Activated T-cell treated with anti-CD3 and anti-CD28 coated beads for 4 hours (primary cell): ENCODE measurements at places on chromosomes 4 and X.

- no peak for DNase-seq
Measured at GRCh38 chrX:67207912-67208311, 335.9 kb upstream of the AR start.

GRCh38 chrX:55524487-55524886 is 34.8 kb upstream of the USP51 start:
- DNase-seq: no peak

DNA sequence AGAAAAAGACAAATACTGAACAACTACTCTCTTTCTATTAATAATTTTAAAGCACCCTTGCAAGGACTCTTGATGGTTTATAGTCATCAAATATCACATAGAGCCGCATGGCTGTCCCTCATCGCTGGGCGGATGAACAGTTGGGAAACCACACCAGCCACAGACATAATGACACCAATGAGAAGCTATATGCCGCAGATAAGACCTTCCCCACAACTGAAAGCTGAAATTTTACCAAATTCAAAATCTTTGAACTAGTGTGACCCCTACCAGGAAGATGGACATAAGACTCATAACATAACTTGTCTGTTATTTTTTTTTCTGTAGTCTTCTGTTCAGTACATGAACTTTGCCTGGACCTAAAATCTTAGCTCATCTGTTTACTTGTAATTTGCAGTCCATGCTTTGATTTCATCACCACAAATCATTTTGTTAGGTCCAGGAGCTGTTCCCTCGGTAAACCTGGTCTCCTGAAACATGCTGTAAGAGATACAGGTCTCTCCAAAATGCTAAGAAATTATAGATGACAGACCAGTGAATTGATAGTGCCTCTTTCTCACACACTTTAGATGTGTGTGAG is 157.3 kb upstream of the RAPGEF2 start:
- DNase-seq: no peak

GRCh38 chrX:123884809-123885408 is 25.1 kb downstream of the XIAP start:
- peak; percentile 7 for DNase-seq

DNA sequence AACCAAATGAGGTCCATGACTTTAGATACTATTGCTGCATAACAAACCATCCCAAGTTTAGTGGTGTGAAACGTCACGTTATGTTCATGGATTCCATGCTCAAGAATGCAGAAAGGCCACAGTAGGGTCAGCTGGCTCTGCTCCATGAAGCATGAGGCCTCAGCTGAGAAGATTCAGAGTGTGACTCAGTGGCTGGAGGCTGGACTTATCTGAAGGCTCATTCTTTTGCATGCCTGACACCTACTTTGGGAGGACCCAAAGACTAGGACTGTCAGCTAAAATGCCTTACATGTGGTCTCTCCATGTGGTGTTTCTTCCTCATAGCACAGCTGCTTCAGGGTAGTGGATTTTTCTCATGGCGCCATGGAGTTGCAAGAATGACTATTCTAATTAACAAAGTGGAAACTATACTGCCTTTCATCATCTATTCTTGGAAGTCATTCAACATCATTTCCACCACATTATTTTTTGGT is 11.5 kb upstream of the CCDC149 start:
- DNase-seq: no peak

GRCh38 chr4:104493081-104493831 is 1.4 kb downstream of the CXXC4 start:
- DNase-seq: no peak

DNA sequence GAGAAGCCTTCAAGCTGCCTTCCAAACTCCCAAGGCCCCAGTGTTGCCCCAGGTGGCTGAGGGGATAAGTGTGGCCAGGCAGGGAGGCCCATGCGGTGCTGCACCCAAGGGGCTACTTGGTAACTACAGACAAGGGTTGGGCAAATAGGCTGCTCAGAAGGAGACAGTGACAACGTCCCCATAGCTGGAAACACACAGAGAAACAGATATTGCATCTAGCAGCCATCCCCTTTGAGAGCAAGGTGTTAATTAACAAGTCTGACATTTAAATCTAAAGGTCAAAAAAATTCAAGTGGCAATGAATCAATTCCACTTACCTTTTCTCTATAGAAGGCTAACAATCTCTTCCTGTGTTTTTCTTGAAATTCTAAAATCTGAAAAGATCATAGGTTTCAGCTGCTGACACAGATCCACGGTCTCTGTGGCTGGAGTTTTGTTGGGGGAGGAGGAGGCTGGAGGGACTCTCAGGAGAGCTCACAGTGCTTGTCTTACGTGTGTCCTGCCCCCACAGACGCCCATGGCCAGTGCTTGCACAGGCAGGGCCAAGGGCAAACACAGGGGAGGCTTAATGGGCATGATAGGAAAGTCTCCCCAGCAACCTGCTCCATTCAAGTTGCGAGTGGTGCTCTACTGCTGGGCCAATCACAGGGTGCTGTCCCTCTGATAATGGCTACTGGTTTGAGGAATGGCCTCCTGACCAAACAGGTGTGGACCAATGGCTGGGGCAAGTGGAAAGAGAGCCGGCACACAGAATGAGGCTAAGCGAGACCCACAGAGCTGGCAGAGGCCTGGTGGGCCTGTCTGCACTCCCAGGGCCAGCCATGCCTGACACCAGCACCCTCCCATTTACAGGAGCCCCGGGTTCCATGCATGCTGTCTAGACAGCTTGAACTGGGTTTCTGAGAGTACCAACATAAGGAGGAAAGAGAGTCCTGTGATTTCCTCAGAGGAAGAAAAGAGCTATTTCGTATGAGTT is 22.6 kb downstream of the RNF212 start:
- DNase-seq: no peak

DNA sequence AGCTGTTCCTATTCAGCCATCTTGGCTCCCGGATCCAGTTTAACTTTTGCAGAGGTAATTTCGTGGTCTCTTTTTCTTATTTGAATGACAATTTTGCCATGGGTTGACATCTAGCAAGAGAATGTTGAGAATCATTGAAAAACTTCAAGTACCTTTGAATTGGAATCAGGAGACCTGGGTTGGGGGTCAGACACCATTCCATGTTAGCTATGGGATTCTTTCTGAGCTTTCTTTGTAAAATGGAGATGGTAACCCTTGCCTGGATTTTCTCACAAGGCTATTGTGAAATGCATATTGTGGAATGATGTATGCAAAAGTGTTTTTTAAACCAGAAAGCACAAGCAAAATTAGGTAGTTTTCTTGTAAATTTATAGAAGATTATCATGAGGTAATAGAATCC is 79.1 kb upstream of the HAND2 start:
- DNase-seq: no peak

GRCh38 chr4:112029771-112030171 is 115.5 kb upstream of the FAM241A start:
- DNase-seq: no peak

GRCh38 chrX:77967631-77968030 is 1.8 kb downstream of the PGAM4 start:
- no peak for DNase-seq

- DNase-seq: no peak
Measured at GRCh38 chr4:8599657-8600056, 7.1 kb downstream of the CPZ start.

DNA sequence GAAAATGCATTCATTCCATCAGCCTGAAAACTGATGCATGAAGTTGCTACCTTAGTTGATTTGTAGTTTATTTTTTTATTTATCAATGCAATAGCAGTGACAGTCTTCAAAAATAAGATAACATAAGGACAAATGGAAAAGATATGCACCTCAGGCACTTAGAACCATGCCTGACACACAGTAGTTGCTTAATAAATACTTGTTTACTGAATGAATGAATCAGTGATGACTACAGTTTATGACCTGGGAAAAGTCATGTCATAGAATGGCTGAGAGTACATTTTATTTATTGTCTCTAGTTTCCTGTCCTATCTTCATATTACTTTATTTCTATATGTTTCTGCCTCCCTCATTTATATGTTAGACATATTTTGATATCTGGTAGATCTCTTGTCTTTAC is 171.8 kb downstream of the TLL1 start:
- no peak for DNase-seq

DNA sequence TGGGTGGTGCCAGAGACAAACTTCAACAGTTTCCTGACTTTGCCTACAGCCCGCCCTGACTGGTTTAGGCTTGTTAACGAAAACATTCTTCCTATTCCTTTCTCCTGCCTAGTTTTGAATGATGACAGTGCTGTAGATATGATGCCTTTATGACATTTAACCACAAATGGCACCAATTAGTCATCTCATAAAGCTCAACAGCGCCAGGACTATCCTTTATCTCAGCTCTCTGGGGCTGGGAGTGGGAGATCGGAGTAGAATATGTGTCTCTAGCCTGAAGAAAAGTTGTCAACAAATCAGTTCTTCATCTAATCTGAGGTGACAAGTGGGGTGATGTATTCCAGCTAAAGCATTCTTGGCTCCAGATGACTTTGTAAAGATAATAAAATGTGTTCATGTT is 64.6 kb upstream of the SH3RF1 start:
- no peak for DNase-seq

- no peak for DNase-seq
Measured at GRCh38 chr4:110798687-110799086, 175.8 kb upstream of the PITX2 start.

DNA sequence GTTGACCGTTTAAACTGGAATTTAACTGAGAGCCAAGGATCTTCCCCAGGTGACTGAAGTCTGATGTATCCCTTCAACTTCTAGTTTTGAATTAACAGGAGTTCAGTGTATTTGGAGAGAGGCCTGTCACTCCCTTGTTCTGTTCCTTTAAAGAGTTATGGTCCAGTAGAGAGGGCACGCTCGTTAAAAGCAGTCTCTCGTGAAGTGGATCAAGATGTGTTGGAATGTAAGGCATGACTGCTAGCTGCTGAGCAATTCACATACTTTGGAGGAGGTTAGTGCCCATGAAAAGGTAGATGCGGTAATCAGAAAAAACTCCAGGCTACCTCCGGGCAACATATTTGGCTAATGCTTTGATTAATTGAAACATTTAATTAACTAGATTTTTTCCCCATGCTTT is 65.7 kb downstream of the SHROOM2 start:
- DNase-seq: no peak

- DNase-seq: no peak
Measured at GRCh38 chr4:3747581-3747904, 18.6 kb upstream of the ADRA2C start.

DNA sequence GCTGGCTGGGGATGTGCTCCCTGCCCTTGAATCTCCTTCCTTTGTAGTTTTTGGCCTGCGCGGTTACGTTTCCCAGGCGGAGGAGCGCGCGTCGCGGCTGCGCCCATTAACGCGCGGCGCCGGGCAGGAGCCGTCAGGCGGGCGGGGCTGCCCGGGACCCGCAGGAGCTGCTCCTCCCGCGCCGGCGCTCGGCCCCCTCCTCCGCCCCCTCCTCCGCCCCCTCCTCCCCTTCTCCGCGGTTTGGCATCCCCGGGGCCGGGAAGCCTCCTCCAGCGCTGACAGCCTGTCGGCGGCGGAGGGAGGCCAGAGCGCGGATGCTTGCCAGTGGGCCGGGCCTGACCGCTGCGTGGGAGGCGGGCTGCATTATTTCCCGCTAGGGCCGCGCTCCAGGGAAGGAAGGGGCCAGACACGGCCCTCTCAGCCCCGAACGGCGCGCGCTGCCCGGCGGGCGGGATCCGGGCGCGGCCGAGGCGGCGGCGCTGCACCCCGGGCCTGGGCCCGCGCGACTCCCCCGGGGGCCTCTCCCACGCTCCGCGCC is at the start of gene DCLK2:
DCLK2 (plus strand) TSS at position 405 of the 538 bp plus-strand sequence. CDS start 583 bp downstream, outside the sequence.
- no peak for DNase-seq

DNA sequence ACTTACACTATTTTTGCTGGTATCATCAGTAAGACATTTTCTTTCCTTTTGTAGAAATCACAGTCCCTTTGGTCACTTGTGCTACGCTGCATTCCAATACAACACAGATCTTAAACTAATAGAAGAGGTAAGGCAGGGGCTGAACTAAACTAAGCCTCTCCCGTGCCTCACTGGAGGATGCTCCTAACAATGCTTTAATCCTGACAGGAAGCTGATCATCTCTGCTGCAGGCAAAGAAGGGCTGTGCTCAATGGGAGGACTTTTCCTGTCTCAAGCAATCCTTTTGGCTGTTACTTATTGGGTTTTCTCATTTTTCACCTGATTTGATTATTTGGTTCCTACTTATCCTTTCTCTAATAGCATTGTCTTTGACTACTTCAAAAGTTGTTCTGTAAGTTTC is 583.1 kb downstream of the INPP4B start:
- no peak for DNase-seq

DNA sequence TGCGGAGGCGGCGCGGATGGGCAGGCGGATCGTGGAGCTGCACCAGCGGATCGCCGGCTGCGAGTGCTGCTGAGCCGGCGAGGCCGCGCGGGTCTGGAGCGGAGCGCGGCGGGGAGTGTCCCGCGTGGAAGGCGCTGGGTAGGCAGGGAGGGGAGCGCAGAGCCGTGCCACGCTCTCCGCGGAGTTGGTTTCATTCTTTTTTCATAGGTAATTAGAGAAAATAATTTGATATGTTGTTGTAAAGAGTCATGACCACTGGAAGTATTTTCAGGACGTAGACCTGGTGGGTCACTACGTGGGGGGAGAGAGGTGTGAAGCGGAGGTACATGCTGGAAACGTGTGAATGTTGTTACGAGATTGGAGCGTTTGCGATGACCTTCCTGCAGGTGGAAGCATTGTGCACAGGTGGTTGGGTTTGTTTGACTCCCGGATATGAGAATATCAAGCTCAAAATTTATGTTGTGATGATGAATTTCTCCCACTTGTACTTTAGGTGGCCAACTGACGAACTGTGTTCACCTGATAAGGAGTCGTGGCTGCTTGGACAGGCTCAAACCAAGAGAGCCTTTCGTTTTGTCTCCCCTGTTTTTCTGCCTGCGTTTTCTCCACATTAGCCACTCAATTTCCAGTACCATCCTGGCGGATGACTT is 19.1 kb upstream of the S100P start:
- DNase-seq: peak; percentile 64

GRCh38 chr4:120704538-120704937 is 218.0 kb downstream of the PRDM5 start:
- no peak for DNase-seq
